ENCODE measurements at places on chromosomes 5 and 9.
A peak's percentile ranks its signal among the peaks of the same experiment; 100 is the strongest.

GRCh38 chr5:69007163-69007562 is 86.7 kb upstream of the SLC30A5 start:
- no peak for DNase-seq

DNA sequence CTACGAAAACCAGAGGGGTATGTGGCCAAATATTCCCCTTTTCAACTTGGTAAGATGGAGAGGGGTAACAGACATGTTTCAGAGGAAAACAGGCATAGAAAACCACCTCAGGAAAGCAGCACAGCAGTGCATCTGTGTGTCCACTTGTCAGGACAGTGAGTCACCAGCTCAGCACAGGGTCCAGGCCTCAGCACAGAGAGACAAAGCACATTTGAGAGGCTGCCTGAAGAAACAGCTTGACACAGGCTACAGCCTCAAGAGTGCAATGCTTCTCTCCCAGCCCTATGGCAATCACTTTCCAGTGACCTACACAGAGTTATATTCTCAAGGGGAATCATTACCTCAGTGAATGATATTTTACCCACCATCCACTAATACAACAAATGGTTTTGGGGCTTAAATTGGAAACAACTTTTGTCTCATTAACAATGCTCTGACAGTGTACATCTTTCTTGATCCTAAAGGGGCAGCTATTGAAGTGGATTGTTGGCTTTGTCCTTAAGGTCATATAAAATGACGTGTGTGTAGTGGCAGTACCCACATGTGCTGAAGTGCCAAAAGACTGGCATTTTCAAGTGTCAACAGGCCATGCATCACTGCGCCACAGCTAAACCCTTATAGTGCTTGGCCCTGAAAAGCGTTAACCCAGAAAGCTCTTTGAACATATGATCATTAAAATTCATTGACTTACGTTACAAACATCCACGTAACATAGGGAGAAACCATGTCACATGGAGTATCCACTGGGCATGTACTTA is 46.4 kb downstream of the ERMP1 start:
- no peak for DNase-seq

DNA sequence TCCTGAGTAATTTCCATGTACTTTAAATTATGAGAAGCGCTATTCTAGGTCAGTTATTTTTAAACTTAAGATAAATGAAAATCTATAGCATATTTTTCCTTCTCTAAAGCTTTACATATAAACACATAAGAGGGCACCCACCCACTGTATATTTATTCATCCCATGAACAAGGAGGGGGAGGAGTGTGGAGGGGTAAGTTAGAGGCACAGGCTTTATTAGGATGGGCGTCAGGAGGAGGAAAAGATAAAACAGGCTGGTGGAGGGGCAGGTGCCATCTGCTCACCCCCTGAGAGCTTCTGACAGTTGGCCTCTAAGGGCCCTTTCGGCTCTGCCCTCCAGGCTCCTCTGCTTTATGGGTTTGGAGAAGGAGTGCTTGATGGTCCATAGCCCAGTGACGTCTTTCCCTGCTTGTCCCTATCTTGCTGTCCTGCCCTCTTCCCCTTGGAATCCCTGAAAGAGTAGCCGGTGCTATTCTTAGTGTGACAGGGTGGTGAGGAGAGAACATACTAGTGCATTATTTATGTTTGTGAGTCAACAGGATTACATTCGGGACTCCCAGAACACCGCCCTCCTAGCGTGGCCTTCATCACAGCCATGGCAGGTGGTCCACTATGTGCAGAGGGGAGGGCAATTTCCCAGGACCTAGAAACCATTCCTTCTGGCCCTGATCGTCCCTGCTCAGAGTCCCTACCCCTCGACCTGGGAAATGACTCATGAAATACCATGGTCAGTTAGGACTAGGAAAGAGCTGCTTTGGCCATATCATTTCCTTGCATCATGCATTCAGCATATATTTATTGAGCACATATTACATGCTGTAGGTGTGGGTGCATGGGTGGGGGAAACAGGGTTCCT is 7.9 kb upstream of the SYNPO start:
- no peak for DNase-seq

- no peak for DNase-seq
Observed at GRCh38 chr5:59829386-59829785, 64.1 kb downstream of the PDE4D start.

GRCh38 chr5:34735491-34736426 is 79.6 kb downstream of the RAI14 start:
- DNase-seq = no peak

GRCh38 chr5:141850244-141850768 is 27.9 kb downstream of the PCDH1 start:
- peak; percentile 14 for DNase-seq

GRCh38 chr9:136086951-136087740 is 7.9 kb downstream of the NACC2 start:
- no peak for DNase-seq

- DNase-seq = no peak
Observed at GRCh38 chr5:149211566-149211965, 60.1 kb upstream of the AFAP1L1 start.

GRCh38 chr5:163612358-163613149 is 107.1 kb downstream of the MAT2B start:
- no peak for DNase-seq

- DNase-seq = no peak
Observed at GRCh38 chr5:167777746-167778145, 513.7 kb upstream of the WWC1 start.

DNA sequence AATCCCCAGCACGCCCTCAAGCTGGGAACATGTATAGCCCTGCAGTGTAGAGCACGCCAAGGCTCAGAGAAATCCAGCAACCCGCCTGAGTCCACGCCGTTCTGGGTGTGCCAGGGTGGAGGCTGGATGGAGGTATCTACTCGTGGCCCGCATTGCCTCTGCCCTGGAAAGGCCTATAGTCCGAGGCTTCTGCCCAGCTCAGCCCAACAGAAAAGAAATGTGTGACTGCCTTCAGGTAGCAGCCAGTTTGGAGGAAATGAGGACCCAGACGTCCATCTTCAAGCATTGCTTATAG is 18.2 kb downstream of the S1PR3 start:
- DNase-seq = no peak

GRCh38 chr9:7177383-7177782 is 419.6 kb downstream of the KDM4C start:
- DNase-seq = no peak

GRCh38 chr9:120612218-120612617 is 32.3 kb upstream of the CDK5RAP2 start:
- DNase-seq = no peak

DNA sequence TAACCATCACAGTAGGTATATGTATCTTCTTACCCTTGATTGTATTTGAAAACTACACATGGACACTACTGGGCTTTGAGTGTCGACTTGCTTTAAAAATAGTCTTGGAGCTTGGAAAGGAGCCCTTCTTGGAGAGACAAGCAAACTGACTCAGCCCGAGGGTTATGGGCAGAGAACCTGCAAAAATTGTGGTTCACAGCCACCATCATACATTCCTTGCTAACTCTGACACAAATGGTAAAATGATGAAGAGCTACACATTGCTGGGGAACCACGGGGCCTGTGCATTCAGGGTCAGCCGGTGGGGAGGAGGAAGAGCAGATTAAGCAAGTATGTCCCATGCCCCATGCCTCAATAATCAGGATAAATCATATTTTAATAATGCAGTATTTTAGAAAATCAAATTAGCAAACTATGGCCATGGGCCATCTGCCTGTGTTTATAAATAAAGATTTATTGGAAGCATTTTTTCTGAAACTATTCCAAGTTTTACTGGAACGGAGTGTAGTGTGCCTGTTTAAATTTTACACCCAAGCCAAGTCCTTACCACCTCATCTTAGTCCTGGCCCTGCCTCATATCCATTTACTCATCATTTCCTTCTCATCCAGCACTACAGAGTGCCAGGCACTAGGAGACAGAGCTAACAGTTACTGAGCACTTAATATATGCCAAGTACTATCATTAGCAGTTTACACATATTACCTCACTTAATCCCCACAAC is 195.7 kb downstream of the PALM2AKAP2 start:
- DNase-seq = no peak

GRCh38 chr5:178285399-178286225 is 53.0 kb upstream of the PHYKPL start:
- DNase-seq = no peak

- no peak for DNase-seq
Observed at GRCh38 chr9:91795598-91796241, 154.3 kb downstream of the ROR2 start.

DNA sequence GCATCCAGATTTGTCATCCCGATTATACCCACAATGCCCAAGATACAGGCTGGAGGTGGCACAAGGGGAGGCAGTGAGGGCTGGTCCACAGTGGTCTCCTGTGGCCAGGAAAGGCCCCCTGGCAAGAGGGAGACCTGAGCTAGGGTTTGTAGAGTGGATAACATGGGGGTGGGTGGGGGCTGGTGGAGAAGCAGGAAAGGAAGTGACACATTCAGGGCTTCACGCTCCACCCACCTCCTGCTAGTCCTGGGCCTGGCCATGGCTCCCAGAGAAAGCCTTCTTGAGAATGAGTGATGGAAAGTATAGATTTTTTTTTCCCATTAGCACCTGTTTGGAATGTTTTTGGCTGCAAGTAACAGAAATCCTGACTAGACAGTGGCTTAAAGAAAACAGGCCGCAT is 81.3 kb downstream of the ANKRD33B start:
- no peak for DNase-seq

DNA sequence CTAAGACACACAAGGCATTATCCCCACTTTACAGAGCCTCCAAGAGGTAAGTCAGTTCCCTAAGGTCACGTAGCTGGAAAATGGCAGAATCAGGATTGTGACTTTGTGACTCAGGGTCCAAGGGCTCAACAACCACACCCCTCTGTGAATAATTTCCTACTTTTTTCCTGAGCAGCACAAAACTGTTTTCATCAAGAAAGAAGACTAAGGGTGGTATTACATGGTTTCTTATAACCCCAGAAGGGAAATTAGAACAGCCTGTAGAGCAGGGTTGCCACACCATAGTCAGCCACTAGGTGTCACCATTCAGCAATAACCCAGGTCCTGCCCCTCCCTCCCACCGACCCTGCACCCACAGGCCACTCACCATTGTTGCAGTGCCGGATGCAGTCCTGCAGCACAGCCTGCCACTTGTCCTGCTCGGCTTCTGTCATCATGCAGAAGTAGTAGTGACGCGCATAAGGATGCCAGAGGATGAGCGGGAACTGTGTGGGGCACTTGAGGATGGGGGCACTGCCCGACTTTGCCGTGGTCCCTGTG is 72.1 kb downstream of the LRSAM1 start:
- DNase-seq = no peak

- no peak for DNase-seq
Observed at GRCh38 chr5:95572016-95572415, 17.1 kb downstream of the ARSK start.

GRCh38 chr9:89418882-89419640 is 78.9 kb downstream of the SEMA4D start:
- peak; percentile 54 for DNase-seq

DNA sequence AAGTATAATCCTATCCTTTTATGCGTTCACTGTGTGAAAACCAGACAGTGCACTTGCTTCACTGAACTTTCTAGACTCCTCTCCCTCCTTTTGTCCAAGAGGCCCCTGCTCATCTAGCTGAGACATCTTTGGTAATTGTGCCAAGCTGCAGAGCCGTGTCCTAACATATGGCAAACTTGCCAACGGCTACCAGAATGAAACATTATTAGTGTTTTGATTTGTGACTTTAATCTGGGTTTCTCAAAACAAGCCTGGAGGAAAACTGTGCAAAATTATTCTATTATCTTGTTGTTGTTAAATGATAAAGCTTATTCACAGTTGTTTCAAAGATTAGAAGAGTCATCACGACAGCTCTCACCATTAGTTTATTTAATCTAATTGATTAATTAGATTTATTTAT is 79.0 kb upstream of the RETREG1 start:
- DNase-seq = no peak

DNA sequence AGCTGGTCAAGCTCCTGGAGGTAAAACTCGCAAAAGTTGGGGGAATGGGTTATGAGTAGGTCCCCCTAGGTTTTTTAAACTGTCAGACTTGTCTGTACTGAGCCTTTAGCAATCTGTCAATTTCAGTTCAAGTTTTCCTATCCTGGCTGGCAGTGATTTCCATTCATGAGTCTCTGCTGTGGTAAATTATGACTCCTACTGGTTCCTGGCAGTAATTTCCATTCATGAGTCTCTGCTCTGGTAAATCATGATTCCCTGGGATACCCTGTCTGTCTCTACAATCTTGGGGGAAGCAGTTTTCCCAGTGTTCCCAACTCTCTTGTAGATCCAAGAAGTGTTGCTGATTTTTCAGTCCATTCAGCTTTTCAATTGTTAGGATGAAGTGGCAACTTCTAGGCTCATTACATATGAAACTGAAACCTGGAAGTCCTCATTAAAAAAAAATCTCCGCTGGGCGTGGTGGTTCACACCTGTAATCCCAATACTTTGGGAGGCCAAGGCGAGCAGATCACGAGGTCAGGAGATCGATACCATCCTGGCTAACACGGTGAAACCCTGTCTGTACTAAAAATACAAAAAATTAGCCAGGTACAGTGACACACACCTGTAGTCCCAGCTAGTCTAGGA is 91.3 kb upstream of the GPBP1 start:
- no peak for DNase-seq

DNA sequence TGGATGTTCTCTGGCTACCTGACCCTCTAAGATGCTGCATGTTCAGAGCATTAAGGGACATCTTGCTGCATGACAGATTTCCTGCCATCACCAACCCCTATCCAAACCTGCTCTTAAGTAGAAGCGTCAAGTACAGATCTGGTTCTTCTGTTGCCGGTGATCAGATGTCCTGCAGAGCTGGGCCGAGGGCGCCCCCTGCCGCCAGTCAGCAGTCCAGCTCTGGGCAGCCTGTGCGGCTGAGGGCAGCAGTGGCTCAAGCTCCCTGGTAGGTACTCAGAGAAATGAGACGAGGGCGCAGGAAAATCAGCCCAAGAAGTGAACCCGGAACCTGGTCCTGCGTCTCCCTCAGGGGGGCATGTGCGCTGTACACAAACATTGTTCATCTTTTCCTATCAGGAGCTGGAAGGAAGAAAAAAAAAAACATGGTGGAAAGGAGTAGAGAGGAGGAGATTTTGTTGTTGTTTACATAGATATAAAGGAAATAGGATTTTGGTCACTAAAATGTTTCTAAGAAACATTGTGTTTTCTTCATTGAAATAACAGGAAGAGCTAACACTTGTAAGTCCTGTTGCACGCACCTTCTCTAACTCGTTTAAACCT is 95.8 kb downstream of the CFAP90 start:
- no peak for DNase-seq

GRCh38 chr9:69175486-69175885 is 1.4 kb downstream of the TJP2 start:
- DNase-seq = no peak
